ENCODE measurements at places on chromosomes 1 and 21.

DNA sequence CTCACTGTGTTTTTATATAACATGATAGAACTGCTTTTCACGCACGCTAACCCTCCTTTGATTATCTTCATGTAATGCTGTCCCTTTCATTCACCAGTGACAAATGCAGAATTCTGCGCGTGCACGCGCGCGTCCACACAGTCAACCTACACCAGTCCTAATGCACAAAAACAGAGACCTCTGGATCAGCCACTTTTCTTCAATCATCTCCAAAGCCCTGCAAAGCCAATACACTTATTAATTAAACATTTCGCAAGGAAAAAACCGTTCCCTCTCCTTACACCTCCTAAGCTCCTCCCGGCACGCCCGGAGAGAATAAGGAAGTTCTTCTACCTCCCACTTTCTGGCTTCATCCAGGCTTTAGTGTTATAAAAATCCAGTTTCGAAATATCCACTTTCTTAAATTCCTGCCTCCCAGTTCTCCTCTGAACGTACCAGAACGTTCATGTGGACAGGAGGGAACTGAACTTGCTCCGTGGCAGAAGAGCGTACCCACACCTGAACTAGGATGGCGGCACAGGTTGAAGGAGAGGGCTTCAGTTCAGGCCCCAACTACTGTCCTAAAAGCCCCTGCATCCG lies 4.6 kb downstream of the LMX1A start:
- no peak for DNase-seq

DNA sequence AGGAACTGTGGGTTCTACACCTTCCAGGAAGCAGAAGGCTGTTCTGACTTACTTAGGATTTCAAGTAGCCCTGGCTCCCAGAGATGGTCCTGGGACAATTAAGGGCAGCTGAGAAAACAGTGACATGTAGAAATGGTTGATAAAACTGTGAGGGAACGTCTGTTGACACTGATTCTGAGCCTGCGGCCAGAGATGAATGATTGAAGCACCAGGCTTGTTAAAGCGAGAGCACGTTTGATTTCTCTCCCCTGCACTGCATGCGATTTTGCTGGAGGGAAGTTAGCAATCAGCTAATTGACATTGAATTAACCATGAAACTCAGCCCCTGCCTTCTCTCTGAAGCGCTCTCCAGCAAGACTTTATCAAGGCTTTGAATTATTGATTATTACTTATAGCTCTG lies 29.9 kb upstream of the POU3F1 start:
- no peak for DNase-seq

GRCh38 chr21:29654855-29655254 lies 284.9 kb downstream of the GRIK1 start:
- DNase-seq: no peak

DNA sequence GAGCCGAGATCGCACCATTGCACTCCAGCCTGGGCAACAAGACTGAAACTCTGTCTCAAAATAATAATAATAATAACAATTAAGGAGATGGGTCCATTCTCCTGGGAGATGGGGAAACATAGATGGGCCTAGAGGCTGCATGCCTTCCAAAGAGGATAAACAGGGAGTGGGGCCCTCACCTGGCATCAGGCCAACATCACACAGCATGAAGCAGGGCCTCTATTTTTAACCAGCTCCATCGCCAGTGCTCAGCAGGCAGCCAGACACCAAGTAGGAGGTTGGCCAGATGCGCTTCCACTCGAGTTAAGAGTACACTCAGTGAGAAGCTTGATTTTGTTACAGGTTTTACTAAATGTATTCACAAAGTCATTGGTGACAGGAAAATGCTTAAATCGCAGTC lies 352.0 kb downstream of the RRAGC start:
- no peak for DNase-seq

GRCh38 chr1:199909137-199909536 lies 118.4 kb upstream of the NR5A2 start:
- no peak for DNase-seq

DNA sequence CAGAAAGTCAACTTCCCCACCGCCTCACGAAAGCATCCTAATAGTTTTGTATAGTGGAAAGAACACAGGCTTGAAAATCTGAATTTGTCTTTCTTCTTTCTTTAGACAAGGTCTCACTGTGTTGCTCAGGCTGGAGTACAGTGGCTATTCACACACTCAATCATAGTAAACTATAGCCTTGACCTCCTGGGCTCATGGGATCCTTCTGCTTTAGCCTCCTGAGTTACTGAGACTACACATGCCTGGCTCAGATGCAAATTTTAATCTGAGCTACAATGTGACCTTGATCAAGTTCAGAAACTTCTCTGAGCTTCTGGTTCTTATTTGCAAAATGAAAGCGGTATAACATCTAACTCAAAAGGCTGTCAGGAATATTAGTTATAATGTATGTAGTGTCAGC lies 362.1 kb downstream of the SMYD3 start:
- DNase-seq: no peak

DNA sequence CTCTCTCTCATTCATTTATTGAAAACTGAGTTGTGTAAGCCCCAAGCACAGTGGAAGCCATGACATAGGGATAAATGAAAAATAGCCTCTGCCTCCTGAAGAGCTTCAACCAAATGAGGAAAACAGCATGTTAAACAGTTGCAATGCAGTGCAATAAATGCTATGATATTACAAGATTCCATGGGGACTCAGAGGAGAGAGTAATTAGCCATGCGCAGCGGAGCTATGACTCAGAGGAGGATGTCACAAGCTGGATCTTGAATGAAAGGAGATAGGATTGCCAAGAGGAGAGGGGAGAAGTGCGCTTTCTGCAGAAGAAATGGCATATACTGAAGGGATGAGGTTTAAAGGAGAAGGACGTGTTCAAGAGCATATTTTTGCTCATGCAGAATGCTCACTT lies 231.3 kb upstream of the PLXNA2 start:
- no peak for DNase-seq

DNA sequence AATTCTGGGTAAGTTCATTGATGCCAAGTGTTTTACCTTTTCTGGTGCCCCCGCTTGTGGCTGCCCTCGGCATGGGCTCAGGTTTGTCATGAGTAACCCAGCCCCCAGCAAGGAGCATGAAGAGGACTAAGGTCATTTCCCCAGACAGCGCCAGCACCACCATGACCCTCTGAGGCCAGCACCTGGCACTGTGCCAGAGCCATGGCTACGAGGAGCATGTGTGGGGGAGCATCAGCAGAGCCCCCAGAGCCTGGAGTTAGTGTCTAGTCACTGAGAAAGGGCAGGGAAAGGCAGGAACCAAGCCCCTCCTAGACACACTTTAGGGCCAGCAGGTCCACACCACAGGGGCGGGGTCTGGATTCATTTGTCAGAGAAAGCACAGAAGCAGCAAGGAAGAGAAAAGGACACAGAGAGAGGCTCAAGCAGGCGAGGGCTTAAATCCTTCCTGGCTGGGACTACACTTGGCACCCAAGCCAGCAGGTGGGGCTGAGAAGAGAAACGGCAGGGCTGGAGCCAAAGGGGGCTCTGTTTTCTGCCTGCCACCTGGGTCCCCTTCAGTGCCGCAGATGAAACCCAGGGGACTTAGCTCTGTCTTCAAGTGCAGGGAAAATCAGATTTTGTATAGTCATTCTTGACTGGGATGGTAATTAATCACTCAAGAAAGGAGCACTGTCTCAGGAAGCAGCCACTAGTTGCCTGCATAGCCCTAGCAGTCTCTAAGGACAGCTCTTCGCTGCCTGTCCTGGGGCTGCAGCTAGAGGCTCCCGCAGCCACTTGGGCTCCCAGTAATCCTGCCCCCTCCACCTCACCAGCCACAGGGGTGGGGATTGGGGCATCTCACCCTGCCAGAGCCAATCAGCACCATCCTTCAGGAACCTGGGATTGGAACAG lies 79.6 kb upstream of the ZC3H12A start:
- DNase-seq: peak; percentile 23

- DNase-seq: no peak
Measured at GRCh38 chr1:92441697-92442342, 44.9 kb downstream of the GFI1 start.

- no peak for DNase-seq
Measured at GRCh38 chr1:46811053-46811452, 12.2 kb downstream of the CYP4B1 start.

DNA sequence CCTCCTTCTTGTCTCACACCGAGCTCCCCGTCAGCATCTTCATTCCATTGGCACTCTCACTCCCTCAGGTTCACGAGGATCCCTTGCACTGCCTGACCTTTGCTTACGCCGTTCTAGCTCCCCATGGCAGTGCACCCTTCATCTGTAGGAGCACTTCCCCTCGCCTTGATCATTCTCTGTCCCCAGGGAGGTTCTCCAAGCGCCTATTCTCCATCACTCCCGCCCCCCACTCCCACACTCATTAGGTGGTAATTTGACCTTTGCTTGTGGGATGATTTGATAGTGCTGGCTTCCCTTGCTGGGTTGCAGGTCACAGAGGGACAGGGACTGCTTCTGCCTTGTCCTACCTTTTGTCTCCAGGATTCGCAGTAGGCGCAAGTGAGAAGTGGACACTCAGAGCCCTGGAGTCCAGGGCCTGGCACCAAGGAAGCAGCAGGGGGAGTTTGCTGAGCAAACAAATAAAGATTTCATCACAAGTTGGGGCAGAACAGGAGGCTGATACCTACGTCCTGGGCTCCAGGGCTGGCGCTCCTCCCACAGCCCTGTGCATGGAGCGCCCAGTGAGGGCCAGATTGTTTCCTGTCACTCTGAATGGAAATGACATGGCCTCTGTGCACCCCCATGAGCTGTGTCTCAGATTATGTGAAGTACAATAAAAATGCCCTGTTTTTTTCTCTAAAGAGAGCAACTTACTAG lies 82.0 kb upstream of the RUNX3 start:
- DNase-seq: no peak

DNA sequence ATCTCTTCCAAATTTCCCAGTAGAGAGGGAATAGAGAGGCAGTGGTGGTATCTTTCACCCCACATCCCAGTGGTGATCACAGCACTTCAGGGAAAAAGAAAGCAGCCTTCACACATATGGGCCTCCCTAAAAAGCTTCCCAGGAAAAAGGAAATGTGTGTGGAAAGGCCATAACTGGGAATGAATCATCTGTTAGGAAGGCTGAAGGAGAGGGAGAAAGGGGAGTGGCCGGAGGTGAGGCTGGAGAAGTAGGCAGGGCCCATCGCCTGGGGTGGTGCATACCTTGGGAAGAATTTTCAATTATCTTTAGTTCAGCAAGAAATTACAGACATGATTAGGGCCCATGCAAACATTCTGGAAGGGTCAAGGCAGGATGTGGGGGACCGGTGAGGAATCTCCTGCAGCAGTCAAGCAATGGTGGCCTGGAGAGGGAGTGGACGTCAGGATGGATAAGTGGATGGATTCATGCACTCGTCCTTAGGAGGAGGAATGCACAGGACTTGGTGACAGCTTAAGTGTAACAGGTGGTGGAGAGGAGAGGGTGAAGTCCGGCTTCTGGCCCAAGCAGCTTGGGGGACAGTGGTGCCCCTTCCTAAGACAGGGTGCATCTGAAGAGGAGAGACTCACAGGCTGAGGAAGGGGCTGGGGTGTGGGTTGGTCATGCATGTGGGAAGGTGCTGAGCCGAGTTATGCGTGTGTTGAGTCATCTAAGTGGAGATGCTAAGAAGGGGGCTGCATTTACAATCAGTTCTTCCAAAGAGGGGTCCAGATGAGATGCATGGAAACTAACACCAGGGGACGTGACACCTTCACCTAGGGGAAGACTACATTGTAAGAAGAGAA lies 17.9 kb downstream of the HIVEP3 start:
- no peak for DNase-seq

DNA sequence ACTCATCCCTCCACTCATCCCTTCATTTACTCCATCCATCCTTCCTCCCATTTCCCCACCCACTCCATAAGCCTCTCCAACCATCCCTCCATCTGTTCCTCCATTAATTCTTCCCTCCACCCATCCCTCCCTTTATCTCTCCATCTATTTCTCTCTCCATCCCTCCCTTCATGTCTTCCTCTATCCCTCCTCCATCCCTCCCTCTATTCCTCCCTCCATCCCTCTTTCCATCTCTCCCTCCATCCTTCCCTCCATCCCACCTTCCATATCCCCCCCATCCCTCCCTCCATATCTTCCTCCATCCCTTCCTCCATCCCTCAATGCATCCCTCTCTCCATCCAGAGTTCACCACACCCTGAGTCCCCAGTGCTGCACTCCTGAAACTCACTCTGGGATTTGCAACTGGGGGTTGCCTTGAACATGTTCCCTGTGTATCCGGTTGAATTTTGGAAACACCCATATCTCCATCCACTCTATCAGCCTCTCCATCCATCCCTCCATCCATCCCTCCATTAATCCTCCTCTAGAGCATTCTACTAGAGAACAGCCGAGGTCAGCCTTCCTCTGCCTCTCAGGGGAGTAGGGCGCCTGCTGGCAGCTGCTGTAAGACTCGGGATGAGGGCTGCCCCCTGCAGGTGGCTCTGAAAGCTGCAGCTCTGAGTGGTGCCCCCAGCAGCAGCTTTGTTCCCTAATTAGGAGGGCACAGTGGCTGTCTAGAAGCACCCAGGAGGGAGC lies 39.4 kb downstream of the ABCG1 start:
- DNase-seq: peak; percentile 83

Data from NAMALWA (cell line).